ENCODE measurements at places on chromosomes 11 and 22. TPM values are rescaled to one million over a fixed set of nuclear protein-coding genes. Genes with fewer than 3 reads are reported as not detected.

GRCh38 chr11:76201672-76202412 is 4.5 kb downstream of the WNT11 start:
- DNase-seq, result no peak
- no peaks in the 10 kb centered on the region for H3K36me3 ChIP-seq
- peaks cover 11% of the 10 kb centered on the region for H3K4me1 ChIP-seq
- H3K27ac ChIP-seq, result no peak overlapping the region

DNA sequence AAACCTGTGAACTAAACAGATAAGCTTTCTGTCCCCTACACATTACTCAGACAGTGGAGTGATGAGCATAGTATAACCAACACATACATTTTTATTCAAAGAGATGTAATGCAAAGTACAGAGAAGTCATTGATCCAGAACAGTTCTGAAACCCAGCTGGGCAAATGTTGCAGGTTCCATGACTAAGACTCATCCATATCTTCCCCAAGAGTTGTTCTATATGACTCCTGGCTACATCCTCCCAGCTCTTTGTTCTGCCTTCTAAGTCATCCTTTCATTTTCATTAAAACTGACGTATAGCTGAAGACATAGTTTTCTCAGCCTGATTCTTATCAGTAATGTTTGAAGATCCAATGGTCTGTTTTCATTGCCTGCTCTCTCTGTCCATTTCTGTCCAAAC is 47.3 kb downstream of the PLAAT5 start:
- no peak overlapping the region for H3K4me3 ChIP-seq
- no peak for DNase-seq
- H3K4me1 ChIP-seq, result no peaks in the 10 kb centered on the region

GRCh38 chr11:64122411-64123410 is 43.2 kb downstream of the MACROD1 start:
- H3K27ac ChIP-seq, result no peak overlapping the region
- no peaks in the 10 kb centered on the region for H3K36me3 ChIP-seq
- H3K4me3 ChIP-seq, result no peak overlapping the region
- H3K27me3 ChIP-seq, result no peaks in the 10 kb centered on the region
- peak; percentile 87 for DNase-seq
- H3K4me1 ChIP-seq, result no peaks in the 10 kb centered on the region

GRCh38 chr11:12285811-12286222 is 91.6 kb upstream of the PARVA start:
- peak; percentile 46 for DNase-seq
- H3K4me1 ChIP-seq, result peaks cover 12% of the 10 kb centered on the region
- H3K27ac ChIP-seq, result no peak overlapping the region
- H3K4me3 ChIP-seq, result no peak overlapping the region
- H3K36me3 ChIP-seq, result no peaks in the 10 kb centered on the region
- H3K27me3 ChIP-seq, result no peaks in the 10 kb centered on the region

- H3K4me1 ChIP-seq, result peaks cover 12% of the 10 kb centered on the region
- H3K27me3 ChIP-seq, result no peaks in the 10 kb centered on the region
- H3K4me3 ChIP-seq, result no peak overlapping the region
- H3K27ac ChIP-seq, result no peak overlapping the region
- no peaks in the 10 kb centered on the region for H3K36me3 ChIP-seq
- no peak for DNase-seq
Observed at GRCh38 chr11:34909415-34909814, 6.8 kb downstream of the APIP start.

- H3K4me3 ChIP-seq, result no peak overlapping the region
- H3K36me3 ChIP-seq, result no peaks in the 10 kb centered on the region
- no peaks in the 10 kb centered on the region for H3K27me3 ChIP-seq
- H3K27ac ChIP-seq, result no peak overlapping the region
- no peaks in the 10 kb centered on the region for H3K4me1 ChIP-seq
- no peak for DNase-seq
Observed at GRCh38 chr22:25899566-25899965, 157.6 kb downstream of the MYO18B start.

The FGF19 gene
- total RNA-seq, result not detected

All from adrenal gland (tissue), 19 donors.